ENCODE measurements at places on chromosomes 4 and X.

DNA sequence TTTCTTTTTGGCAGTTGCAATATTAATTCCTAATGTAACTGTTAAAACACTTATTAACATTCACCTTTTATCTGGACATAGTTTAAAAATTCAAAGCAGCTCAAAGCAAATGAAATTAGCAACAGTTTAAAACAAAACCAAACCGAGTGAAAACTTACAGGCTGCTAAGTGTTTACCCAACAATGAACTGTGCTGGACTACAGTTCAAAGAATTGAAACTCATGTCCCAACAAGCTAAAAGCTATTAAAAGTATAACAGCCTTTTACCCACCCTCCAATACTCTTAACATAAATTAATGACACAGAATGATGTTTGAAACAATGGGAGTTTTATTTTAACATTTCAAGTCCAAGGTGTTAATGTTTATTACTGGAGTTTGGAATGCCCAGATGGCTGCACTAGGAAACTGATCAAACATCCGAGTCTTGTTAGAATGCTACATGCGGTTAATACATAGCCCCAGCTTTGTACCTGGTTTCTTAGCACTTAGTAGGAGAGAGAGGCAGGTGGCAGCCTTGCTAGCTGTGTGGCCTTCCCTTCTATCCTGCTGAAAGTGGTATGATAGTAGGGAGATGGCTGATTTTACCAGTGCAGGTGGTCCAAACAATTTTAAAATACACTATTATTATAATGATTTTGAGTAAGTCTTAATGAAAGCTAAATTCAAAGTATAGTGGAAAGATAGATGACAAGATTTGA lies 21.1 kb upstream of the FRYL start:
- no peak for DNase-seq

- no peak for DNase-seq
These were observed 34.7 kb downstream of the TMPRSS11A start for GRCh38 chr4:67928546-67928945.

DNA sequence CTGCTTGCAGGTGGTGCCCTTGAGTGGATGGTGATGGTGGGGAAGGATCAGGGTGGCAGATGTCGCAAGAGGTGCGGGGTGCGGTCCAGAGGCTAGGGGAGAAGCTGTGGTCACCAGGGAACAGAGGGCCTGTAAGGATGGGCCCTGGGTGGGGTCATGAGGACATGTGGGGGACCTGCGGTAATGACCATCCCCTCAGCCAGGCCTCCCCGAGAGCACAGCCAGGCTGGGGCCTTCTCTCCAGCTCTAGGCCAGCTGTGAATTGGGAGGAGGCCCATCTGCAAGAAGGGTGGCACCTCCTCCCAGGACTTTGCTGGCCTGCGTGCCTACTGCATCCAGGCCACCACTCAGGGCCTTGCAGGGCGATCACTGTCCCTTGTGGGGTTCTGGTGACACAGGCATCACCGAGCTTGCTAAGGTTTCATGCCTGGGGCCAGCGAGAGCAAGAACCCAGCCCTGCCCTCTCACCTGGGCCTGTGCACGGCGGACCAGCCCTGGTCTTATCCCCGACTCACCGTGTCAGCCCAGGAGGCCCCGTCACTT lies 34.1 kb upstream of the MXD4 start:
- no peak for DNase-seq

GRCh38 chr4:123325241-123325681 lies 71.3 kb upstream of the SPRY1 start:
- DNase-seq = no peak

DNA sequence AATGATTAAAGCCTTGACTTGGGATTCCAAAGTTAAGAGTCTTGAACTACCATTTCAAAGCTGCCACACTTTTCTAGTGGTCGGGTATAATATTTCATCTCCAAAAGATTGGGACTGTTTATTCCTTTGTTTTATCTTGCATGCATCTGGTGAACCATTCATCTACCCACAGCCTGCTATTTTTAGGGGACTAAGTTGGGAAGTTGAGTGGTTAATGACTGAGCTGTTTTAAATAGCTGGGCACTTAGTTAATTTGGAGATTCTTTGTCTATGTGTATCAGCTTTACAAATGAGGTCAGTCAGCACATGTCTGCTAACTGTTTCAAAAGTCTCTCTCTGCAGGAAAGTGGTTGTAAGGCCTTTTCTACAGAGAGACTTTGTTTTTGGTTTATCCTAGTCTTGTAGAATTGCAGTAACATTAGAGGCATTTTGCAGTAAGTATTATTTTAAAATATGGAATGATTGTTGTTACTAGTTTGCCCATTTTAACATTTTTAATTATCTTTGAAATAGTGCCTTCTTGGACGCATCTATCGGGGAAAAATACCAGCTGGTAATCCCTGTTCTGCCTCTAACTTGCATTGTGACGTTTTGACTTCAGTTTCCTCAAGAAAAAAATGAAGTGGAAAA lies 8.2 kb downstream of the BMP2K start:
- DNase-seq = peak; percentile 55

DNA sequence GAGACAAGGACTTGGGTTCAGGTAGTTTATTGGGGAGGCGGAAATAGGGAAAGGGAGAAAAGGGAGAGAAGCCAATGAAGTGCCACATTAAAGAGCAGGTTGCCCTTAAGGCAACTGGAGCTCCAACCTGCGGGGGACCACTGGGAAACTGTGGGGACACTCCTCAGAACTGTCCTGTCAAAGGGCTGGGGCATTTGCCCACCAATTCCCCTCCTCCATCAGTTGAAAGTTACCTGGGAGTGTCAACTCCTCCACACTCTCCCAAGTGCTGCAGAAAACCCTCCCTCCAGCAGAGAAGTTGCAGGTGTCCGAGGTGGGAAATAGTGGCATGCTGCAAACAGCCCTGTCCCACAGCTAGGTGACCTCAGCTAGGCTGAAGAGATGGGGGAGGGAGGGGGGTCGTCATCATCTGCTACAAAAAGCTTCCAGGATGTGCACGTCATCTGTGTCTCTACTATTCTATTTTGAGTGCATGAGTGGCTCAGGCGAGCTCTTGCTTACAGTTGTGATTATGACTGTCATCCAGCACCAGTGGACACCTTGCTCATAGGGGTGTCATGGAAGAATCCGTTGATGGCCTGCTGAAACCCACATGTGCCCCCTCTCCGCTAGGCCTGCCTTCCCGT lies 41.5 kb upstream of the XPNPEP2 start:
- no peak for DNase-seq

- DNase-seq = no peak
These were observed 56.2 kb downstream of the AWAT2 start for GRCh38 chrX:69993494-69993893.

DNA sequence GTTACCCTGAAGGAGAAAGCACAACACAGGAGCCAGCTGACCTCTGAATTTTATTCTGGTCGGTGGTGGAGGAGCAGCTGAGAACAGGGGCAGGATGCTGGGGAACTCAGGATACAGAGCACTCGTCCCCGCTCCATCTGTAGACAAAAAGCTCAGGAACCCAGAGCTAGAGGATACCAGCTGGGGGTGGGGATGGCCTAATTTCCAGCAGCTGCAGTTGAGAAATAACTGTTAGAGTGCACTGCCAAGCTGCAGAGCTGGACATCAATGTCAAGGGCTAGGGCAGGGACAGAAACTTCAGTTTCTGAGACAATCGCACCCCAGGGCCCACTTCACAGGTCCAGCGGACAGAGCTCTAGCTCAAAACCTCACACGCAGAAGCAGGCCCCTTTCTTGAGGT lies 122.1 kb upstream of the GUCY1A1 start:
- DNase-seq = no peak

GRCh38 chr4:6375620-6376295 lies 96.7 kb downstream of the PPP2R2C start:
- no peak for DNase-seq

- DNase-seq = no peak
These were observed 37.4 kb downstream of the MAML3 start for GRCh38 chr4:140116442-140117104.

- DNase-seq = no peak
These were observed 50.5 kb downstream of the CWH43 start for GRCh38 chr4:49036528-49036927.

DNA sequence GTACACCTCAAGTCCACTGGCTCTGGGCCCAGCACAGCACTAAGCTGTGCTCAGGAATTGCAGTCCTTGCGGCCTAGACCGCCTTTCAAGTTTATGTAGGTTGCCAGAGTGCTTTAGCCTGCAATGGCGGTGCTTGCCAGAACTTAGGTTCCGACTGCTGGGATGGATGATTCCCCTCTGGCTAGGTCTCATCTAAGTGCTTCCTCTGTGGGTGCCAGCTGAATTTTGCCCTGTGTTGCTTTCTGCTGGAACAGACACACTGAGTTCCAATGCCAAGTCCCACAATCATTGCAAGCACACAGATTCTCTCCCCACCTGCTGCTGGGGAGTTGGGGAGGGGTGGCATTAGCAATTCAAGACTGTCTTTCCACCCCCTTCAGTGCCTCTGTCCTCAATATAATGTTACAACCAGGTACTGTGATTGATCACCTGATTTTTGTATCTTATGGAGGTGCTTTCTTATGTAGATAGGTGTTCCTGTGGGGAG lies 129.5 kb downstream of the GRID2 start:
- DNase-seq = no peak

GRCh38 chr4:108527723-108528122 lies 92.7 kb upstream of the RPL34 start:
- DNase-seq = no peak

DNA sequence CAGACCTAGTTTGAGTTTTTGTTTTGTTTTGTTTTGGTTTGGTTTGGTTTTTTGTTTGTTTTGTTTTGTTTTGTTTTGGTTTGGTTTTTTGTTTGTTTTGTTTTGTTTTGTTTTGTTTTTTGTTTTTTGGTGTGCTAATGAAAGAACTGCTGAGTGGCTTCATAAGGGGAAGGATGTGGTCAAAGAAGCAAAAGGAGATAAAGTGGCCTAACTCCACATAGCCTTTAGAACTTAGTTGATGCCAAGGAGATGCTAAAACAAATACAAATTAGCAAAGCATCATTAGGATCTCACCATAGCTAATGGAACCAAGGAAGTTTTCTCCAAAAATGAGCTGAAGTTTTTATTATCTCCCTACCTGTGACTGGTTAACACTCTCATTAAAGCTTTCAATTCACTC lies 44.6 kb upstream of the TMEM164 start:
- DNase-seq = no peak

GRCh38 chrX:22345884-22346283 lies 73.2 kb downstream of the CBLL2 start:
- DNase-seq = no peak

GRCh38 chr4:47744253-47744652 lies 93.6 kb downstream of the CORIN start:
- no peak for DNase-seq

DNA sequence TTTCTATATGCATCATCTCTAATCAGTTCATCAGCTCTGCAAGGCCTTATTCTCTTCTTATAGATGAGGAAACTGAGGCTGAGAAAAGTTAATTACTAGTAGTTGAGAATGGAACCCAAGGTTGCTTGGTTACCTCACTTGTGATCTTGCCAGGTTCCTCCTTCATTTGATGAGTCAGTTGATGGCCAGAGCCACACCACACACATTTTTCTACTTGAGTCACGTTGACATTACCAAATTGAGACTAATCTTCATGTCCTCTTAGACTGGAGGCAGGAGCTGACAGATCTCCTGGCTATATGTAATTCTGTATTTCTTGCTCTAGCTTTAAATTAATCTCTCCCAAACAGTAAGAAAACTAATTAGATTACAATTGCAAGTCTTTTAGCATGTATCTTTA lies 428.4 kb downstream of the AFF2 start:
- peak; percentile 14 for DNase-seq

GRCh38 chr4:108890484-108890881 lies 127.6 kb upstream of the ETNPPL start:
- no peak for DNase-seq

- DNase-seq = no peak
These were observed 16.7 kb upstream of the S100P start for GRCh38 chr4:6676722-6677558.

GRCh38 chr4:73662709-73663546 lies 42.7 kb upstream of the RASSF6 start:
- peak; percentile 23 for DNase-seq
